WERI-Rb-1 (cell line): ENCODE measurements at places on chromosomes 7 and 10.

DNA sequence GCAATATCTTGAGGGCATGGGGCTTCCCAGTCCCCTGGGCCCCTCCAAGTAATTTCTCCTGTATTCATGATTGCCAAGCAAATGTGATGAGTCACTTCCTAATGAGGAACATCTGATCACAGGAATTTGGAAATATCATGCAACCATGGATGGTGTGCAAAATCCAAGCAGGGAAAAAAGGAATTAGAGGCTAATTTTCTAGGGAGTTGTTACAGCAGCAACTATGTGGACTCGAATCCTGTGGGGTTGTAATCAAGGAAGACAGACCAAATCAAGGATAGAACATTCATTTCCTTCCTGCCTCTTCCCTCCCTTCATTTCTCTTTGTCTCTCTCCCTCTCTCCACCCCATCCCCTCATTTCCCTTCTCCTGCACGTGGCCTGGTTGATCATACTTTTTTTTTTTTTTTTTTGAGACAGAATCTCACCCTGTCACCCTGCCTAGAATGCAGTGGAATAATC, 23.9 kb upstream of the AGFG2 start:
- no peak for DNase-seq

GRCh38 chr7:70631718-70632117, 500.2 kb upstream of the GALNT17 start:
- DNase-seq = peak; percentile 90

DNA sequence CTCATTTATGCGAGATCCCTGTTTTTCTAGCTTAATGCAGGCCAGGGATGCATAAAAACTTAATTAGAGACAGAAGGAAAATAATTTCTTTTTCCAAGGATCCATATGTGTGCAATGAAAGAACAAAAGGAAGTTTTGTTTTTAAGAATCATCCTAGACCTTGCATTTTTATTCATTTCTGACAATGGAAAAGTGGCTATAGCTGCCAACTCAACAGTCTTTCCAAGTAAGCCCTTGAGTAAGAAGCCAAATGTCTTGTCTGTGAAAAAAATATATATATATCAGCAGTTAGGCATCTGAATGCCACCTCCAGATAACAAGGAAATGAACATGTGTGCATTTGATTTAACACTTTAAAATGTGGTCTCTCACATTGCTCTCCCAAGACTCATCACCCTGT, 1397.6 kb downstream of the GATA3 start:
- DNase-seq = no peak

GRCh38 chr10:3229815-3230214, 57.2 kb upstream of the PITRM1 start:
- DNase-seq = no peak

GRCh38 chr10:86840498-86840897, 84.1 kb downstream of the BMPR1A start:
- DNase-seq = no peak

GRCh38 chr7:65731562-65732035, 141.3 kb upstream of the VKORC1L1 start:
- DNase-seq = peak; percentile 45

GRCh38 chr7:106306256-106306655, 21.5 kb upstream of the NAMPT start:
- no peak for DNase-seq

GRCh38 chr10:100907175-100907574, 5.6 kb upstream of the SLF2 start:
- DNase-seq = no peak

DNA sequence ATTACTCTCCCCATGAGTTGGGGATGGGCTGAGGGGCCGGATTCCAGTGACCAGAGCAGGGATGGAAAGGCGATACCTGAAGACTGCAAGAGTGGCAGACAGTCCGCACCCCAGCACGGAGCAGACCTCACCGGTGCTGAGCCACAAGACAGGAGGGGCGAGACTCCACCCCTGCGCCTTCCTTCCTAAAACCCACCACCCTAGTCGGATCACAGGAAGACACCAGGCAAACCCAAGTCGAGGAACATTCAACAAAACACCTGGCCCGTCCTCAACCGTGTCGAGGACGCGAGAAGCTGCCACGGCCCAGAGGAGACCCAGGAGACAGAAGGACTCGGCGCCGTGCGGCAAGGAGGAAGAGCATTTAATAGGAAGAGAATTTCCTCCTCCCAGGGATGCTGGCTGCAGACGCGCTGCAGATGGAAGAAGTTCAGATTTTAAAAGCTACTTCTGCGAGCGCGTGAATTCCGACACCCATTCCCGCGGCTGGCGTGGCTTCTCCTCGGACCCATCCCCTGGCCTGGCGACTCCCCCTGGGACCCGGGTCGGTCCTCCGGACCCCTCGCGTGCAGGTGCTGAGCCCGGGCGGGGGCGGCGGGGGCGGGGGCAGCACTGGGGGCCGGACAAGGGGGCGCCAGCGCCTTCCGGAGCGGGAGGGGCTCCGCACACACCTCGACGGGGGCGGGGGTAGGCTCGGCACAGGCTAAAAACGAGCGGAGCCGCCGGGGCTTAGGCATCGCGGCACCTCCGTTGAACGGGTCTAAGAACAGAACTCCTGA, 563 bp upstream of the UTF1 start:
- no peak for DNase-seq

DNA sequence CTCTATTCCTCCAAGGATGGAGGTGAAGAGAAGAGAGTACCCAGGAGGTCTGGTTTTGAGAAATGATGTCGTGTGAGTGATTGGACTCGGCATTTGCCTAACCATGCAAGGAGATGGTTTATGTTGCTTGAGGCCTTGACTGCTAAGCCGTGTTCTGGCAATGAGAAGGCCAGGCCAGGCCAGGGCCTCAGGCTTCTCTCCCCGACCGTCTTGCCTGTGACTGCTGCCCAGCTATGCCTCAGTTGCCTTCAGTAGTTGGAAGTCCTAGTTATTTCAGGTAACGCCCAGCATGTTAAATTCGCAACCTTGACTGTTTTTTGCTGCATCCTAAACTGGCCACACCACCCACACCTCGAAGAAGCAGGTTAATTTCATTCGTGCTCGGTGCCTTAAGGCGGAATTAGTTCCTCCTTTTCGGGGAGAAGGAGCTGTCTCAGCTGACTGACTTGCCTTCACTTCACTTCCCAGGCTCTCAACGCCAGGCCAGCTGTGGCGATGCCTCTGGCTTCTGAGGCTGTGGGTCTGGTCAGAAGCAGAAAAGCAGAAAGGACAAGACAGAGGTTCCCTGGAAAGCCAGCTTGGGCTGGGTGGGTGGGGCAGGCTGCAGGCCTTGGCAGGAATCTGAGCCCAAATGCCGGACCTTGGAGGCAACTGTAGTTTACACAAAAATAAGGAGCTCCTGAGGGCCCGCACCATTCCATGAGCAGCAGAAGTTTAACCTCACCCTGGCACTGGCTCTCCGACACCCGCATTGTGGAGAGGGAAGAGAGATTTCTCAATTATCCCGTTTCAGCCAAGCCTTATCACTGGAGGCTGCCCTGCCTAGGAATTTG, 61.9 kb upstream of the SAMD8 start:
- DNase-seq = no peak

DNA sequence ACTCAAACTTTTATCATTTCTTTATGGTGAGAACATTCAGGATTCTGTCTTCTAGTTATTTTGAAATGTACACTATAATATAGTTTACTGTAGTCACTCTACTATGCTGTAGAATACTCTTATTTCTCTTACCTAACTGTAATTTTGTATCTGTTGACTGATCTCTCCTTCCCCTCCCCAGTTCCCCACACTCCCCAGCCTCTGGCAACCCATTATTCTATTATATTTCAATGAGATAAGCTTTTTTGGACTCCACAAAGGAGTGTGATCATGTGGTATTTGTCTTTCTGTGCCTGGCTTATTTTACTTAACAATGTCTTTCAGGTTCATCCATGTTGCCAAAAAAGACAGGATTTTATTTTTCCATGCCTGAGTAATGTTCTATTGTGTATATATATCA, 71.4 kb upstream of the DYNC1I1 start:
- no peak for DNase-seq

DNA sequence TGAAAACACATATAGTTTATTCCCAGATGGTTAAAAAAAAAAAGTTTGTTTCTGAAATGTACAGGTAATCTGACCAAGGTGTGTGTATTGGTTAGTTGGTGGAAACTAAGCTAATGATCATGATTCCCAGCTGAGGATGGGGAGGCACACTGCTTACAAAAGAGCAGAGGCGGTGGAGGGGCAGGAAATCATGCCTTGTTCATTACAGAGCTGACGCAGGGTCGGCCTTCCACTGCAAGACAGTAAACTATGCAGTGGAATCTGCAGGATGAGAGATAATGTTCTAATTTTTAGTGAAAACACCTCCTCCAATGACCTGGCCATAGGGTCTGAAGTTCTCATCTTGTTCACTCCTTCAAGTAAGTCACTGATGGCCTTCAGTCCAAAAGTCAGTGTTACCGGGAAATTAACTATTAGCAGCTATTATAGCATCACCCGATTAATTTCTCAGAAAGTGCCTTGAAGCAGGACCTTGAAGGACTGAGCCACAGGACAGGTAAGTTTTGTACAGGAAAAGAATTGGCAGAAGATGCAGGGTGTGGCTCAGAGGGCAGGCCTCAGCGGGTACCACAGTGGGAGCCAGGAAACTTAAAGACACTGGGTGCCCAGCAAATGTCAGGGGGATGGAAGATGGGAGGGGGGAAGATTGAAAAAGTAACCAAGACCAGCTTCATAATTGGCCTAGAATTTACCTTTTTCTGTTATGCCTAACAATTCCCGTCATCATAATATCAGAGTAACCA, 36.0 kb downstream of the MYOF start:
- no peak for DNase-seq

DNA sequence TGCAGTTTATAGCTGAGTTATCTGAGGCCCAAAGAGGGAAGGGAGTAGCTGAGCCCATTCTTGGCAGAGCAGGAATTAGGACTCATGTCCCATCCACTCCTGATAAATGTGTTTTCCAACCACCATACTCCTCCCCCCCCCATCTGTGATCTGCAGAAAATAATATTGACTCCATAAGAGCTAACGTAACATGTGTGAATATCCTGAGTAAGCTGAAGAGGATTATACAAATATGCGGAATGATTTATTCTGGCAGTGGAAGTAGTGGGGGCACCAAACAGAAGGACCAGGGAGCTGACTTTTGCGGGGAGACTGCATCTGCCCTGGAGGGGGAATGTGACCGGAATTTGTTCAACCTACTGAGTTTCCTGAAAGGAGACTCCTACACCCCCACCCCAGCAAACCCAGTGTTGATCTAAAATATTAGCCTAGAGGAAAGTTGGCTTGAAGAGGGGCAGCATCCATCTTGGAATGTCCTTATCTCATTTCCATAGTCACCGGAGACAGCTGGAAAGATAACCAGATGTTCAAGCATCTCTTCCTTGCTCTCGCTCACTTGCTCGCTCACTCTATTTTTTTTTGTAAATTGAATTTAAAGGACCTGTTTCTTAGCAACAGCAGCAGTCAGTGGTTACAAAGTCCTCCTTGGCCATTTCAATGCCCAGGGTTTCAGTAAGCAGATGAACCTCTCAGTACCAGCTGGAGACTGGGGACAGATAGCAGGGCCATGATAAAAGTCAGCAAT, 114.7 kb downstream of the RPS24 start:
- no peak for DNase-seq

DNA sequence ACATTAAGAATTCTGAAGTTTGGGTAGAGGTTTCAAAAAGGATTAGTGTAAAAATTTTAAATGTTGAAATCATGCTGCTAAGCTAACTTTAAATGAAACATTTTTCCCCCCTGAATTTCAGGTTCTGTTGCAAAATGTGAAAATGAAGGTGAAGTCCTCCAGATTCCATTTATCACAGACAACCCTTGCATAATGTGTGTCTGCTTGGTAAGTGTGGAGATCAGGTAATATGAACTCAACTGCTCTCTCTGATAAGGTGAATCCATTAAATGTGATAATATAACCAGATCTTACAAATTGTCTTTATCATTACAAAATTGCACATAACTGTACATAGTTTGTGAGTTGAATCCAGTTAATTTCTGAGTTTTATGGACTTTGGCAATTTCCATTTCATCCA, 1.4 kb downstream of the BMPER start:
- DNase-seq = no peak

DNA sequence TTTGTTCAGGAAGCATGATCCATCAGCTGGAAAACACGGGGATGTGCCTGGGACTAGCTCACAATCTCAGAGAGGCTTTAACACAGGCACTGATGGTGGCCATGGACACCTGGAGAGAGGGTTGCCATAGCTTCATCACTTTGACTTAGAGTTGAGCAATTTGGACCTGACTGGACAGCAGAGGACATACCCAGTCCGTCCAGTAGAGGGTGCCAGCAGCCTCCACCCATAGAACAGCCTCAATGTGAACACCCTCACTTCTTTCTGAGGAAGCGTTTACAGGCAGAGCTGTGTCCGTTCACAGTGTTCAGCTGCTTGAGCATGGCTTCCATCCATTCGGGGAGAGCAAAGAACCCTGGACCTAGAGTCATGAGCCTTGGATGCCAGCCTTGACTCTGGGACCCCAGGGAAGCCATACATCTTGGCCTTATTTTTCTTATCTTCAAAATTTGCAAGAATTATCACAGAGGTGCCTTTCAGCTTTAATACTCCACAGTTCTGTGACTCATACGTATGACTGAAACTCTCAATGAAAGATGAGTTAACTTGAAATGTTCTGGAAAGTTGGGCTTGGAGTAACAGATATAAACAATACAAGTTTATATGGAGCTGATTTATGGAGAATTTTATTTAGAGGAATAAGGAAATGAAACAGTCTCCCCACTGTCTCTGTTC, 302.9 kb upstream of the PODXL start:
- peak; percentile 79 for DNase-seq

DNA sequence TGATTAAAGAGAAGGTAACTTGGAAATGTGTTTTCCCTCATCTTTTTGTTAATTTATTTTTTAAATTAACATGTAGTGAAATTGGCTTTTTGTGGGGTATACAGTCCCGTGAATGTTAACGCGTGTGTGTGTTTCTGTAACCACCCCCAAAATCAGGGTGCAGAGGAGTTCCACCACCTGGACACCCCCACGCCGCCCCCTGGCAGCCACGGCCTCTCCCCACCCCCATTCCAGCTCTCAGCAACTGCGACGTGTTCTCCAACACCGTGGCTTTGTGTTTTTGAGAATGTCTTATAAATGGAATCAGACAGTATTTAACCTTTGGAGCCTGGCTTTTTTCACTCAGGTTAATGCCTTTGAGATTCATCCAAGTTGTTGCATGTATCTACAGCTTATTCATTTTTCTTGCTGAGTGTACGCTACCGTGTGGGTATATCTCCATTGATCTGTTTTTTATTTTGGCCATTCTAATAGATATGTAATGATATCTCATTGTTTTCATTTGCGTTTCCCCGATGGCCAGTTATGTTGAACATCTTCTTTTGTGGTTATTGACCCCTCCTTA, 218.8 kb downstream of the EBF3 start:
- DNase-seq = no peak

DNA sequence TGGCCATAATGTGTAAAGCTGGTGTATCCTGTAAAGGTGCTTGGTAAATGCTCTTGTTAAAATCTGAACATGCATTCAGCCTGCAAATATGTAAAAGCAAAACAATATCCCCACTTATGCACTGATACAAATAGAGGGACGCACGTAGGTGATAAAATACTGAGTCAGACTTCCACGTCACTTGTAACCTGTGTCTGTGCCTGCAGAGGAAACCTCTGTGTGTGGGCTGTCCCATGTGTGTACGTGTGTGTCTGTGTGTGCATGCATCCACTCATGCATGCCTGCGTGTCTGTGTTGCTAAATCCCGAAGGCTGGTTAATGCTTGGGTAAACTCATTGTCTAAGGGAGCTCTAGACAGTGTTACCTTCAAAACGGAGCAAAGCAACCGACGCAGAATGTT, 68.9 kb downstream of the KLF6 start:
- no peak for DNase-seq

- DNase-seq = no peak
Observed at GRCh38 chr10:124568848-124569622, 107.4 kb downstream of the LHPP start.
